Left lung (tissue), 14 donors: ENCODE measurements at places on chromosomes 3 and 15. TPM values are rescaled to one million over a fixed set of nuclear protein-coding genes. Genes with fewer than 3 reads are reported as not detected.
A peak's percentile ranks its signal among the peaks of the same experiment; 100 is the strongest.

GRCh38 chr3:120506828-120507774, 56.3 kb upstream of the FSTL1 start:
- DNase-seq, result no peak

The IMPG2 gene
- 0.21 TPM for total RNA-seq

DNA sequence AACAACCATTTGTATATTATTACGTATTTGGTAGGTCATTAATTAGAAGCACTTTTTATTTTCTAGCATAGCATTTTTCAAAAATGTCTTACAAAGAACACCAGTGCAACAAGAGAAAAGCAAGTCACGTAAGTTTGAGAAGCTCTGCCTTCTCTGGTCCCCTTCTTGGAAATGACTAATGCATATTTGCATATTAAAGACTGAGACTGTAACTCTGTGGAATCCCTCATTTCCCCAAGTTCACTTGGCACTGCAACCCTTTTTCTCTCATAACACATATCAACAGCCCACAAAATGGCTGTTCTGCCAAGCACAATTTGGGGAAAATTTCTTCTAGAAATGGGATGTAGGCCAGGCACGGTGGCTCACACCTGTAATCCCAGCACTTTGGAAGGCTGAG, 176.3 kb downstream of the ERC2 start:
- DNase-seq, result no peak

The C3orf20 gene
- not detected for total RNA-seq

The DNAJC17 gene
- total RNA-seq, result 32.6 TPM

DNA sequence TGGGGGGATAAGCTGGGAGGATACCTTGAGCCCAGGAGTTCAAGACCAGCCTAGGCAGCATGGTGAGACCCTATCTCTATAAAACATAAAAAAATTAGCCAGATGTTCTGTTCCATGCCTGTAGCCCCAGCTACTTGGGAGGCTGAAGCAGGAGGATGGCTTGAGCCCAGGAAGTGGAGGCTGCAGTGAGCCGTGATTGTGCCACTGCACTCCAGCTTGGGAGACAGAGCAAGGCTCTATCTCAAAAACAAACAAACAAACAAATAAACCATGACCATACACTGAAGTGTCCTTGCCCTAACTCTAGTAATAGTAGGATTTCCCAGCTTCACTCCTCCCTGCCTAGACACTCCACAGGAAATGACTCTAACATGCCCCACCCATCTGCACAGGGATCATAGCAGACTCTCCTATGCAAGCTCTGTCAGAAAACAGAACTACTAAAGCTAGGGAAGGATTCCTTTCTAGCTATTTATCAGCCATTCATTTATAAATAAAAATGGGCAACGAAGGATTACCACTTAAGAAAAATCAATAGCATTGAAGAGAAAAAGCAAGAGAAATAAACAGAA, 4.6 kb downstream of the ERICH6 start:
- DNase-seq, result no peak

DNA sequence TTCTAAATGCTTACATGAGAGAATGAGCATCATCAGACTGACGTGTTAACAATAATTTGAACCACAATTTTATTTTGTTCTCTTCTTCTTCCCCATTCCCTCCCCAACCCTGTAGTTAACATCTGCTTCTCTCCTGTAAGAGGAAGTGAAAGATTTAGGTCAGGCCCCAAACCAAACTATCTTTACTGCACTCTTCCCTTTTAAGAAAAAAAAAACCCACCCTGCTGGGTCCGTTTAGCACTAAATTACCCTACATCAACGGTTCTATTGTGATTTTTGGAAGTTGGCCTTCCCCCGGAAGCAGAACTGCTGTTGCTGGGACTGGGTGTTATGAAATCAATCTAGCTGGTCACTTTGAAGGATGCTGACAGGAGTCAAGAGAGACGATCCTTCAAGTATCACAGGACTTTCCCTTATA, 49.4 kb downstream of the NFKBIZ start:
- DNase-seq, result no peak

- no peak for DNase-seq
These were observed 236.0 kb upstream of the GOLGA6L4 start for GRCh38 chr15:83999396-84000135.

DNA sequence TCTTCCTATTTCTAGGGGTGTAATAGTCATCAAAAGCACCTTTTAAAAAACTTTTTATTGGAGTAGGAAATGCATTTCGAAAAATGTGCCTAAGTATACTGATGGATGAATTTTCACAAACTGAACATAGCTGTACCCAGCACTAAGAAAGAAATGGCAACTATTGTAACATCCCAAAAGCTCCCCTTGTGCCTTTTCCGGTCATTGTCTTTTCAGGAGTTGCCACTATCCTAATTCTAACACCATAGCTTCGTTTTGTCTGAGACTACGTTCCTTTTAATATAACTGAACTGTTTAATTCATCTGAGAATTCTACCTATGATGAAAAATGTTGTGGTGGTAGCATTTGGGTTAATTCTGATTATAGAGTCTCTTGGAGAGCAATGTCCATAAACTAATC, 1.9 kb downstream of the TIMMDC1 start:
- no peak for DNase-seq

The KLF15 gene
- 12.8 TPM for total RNA-seq

- no peak for DNase-seq
These were observed 679.0 kb upstream of the DPPA4 start for GRCh38 chr3:110016235-110016815.

The AMT gene
- 8.8 TPM for total RNA-seq

- DNase-seq, result no peak
These were observed 50.3 kb upstream of the ITGA11 start for GRCh38 chr15:68482246-68482645.

- DNase-seq, result peak; percentile 45
These were observed 36.9 kb upstream of the HERC1 start for GRCh38 chr15:63870487-63871209.

The RPLP1 gene
- total RNA-seq, result 1,478 TPM

The MED12L gene
- total RNA-seq, result 0.82 TPM

DNA sequence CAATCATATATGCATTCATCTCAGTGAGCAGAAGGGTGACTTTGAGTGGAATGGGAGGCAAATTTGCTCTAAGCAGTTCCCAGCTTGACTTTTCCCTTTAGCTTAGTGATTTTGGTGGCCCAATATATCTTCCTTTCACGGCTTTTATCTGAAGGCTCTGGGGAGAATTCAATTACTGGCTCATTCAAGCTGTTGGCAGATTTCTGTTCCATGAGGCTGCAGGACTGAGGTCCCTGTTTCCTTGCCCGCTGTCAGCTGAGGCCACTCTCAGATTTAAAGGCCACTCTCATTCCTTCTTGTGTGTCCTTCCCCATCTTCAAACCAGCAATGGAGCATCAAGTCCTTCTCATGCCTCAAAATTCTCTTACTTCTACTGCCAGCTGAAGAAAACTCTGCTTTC, 170.4 kb upstream of the ATP10A start:
- DNase-seq, result no peak

DNA sequence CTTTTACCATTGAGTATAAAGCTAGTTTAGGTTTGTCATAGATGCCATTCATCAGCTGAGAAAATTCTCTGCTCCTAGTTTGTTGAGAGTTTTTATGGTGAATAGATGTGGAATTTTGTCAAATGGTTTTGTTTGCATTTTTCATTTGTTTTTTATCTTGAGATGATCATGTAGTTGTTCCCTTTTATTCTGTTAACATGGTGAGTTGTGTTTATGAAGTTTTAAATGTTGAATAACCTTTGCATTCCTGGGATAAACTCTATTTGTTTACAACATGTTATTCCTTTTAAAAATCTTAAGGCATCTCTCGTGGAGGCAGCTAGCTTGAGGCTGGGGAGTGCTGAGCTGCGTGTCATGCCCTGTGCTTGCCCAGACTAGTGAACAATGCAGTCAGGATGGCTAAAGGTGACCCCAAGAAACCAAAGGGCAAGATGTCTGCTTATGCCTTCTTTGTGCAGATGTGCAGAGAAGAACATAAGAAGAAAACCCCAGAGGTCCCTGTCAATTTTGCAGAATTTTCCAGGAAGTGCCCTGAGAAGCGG, 48.5 kb downstream of the ANAPC13 start:
- DNase-seq, result no peak

DNA sequence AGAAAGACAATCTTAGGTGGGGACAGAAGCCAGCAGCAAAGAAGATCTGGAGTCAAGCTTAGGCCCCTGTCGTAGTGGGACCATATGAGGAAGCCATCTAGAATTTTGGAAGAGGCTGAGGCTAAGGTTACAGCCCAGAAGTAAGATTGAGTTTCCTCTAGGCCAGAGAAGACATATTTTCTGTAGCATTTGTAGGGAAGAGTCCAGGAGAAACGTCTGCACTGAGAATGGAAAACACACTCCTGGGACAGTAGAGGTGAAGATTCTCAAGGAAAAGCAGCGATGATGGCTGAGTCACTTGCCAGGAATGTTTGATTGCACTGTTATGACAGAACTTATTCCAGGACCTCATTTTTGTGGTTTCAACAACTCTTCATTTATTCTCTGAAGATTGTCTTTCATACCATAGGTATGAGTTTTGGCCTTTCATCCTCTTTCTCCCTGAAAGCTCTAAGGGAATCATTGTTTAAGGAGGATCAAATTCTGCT, 107.2 kb downstream of the GTPBP8 start:
- DNase-seq, result no peak

DNA sequence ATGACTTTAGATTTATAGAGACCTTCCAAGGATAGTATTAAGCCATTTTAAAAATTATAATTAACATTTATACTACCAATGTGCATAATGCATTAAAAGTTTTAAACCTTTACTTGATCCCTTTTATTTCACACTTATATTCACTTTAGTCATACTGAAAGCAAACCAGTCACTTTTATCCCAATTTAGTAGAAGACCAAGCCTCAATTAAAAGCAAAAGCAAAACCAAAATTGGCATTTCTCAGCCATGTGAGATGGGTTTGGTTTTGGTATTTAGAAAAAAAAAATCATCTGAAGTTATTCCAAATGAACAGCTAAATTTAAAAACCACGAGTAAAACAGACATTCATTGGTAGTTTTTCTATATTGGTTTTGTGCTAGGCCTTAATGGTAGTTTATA, 249.4 kb downstream of the LPP start:
- no peak for DNase-seq

The ZMAT3 gene
- total RNA-seq, result 14.3 TPM

The MKRN2OS gene
- total RNA-seq, result 0.52 TPM

DNA sequence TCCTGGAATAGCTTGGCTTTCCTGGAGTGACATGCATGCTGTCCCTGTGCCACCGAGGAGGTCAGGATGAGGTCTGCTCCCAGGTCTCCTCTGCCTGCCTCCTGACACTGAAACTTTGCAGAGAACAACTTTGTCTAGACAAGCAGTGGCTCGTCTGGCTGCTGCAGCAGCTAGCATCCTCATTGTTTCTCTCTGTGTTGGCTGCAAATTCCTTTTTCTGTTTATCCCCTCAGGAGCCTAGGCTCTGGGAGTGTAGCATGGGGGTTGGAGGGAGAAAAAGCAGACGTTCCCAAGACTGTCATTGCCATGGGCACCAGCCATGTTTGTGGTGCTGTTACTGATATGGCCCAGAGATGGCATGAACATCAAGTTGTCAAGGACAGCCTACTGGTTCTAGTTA, 208.7 kb upstream of the LRIG1 start:
- DNase-seq, result no peak

The PP2D1 gene
- not detected for total RNA-seq

GRCh38 chr3:178676942-178677790, 140.9 kb downstream of the KCNMB2 start:
- DNase-seq, result no peak

The PBRM1 gene
- total RNA-seq, result 63.0 TPM

The FOXB1 gene
- total RNA-seq, result not detected

The GOLGA6L25 gene
- not detected for total RNA-seq

The NLGN1 gene
- total RNA-seq, result 4.3 TPM

DNA sequence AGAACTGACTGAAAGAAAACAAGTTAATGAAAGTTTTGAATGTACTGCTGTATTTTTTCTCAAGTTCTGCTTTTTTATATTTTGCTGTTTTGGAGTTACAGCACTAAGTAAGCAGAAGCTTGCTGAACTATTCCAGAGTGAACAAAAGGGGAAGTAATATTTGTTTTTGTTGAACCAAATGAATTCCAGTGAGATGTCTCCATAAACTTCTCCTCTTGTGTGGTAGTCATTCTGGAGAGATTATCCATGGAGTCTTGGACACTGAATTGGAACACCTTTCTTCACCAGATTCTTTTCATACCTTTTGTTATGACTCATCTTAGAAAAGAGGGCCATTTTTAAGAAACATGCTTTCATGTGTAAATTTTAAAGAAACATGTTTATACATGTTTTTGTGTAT, 8.8 kb downstream of the ANKUB1 start:
- DNase-seq, result no peak

The KLHL40 gene
- total RNA-seq, result not detected

The CPEB1 gene
- 2.7 TPM for total RNA-seq

The SOX14 gene
- total RNA-seq, result not detected

The ISLR gene
- 43.7 TPM for total RNA-seq

The KIF7 gene
- 2.4 TPM for total RNA-seq

GRCh38 chr15:56165234-56165633, 78.4 kb downstream of the RFX7 start:
- no peak for DNase-seq

The KNL1 gene
- total RNA-seq, result 5.9 TPM

The PARP15 gene
- 5.8 TPM for total RNA-seq

DNA sequence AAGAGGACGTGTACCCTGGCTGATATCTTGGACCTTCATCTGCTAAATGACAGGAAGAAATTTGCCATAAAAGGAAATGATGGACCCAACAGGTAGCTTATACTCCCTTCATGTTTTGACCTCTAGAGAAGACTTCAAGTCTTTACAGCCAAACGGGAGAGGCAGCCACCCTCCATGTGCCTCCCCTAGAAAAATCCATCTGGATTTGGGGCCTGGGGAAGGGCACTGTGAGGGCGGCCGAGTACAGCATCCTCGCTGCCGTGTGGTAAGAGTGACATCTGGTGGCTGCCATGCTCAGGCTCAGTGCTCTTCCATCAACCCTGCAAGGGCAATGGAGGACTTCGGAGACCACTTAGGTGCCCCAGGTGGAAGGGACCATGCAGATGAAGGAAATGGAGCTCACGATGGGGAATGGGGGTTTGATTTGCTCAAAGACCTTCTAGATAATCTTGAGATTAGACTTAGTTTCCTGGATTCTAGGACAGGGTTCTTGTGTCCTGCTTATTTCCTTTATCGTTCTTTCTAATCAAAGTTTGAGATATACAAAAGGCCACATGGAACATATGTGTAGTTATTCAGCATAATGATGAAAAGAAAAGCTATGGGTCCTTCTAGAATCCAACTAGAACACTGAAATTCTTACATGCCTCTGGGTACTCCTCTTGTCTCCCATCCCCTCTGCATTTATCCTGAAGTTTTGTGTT, 44.4 kb downstream of the AQP9 start:
- peak; percentile 57 for DNase-seq

The GRM7 gene
- total RNA-seq, result 0.21 TPM

The MYO5A gene
- 33.4 TPM for total RNA-seq

The KCNH8 gene
- total RNA-seq, result 0.26 TPM

- DNase-seq, result no peak
These were observed 1174.7 kb downstream of the ZPLD1 start for GRCh38 chr3:103609472-103609871.

- no peak for DNase-seq
These were observed 290.6 kb downstream of the SATB1 start for GRCh38 chr3:18134386-18135059.

DNA sequence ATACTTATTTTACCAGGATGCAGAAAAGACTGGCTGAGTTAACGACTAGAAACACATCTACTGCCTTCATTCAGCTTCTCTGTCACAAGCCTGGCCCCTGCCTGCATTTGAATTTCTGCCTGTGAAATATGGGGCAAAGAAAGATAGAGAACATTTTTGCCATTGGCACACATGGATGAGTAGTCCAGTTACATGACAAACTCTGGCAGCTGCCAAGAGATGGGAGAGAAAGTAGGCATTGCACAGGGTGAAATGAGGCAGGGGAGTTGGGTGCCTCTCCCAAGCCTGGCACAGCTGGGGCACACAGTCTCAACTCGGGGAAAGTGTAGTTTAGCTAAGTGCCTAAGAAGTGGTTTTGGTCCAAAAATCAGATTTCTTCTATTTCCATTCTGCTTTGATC, 24.0 kb downstream of the ANXA2 start:
- DNase-seq, result no peak
